Esophagus squamous epithelium (tissue), 5 donors: ENCODE measurements at places on chromosomes 12 and 14.

DNA sequence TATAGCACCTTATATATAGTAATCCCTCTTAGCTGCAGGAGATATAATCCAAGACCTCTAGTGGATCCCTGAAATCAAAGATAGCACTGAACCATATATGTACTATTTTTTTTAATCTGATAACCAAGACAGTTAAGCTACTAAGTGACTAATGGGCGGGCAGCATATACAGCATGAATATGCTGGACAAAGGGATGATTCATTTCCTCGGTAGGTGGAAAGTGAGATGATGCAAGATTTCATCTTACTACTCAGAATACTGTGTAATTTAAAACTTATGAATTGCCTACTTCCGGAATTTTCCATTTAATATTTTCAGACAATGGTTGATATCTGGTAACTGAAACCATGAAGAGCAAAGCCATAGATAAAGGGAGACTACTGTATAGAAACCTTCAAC lies 36.2 kb downstream of the PRMT8 start:
- no peak for DNase-seq

- no peak for DNase-seq
Measured at GRCh38 chr12:75705749-75706711, 194.6 kb upstream of the KRR1 start.

GRCh38 chr12:45626965-45627364 lies 102.5 kb upstream of the ARID2 start:
- no peak for DNase-seq

DNA sequence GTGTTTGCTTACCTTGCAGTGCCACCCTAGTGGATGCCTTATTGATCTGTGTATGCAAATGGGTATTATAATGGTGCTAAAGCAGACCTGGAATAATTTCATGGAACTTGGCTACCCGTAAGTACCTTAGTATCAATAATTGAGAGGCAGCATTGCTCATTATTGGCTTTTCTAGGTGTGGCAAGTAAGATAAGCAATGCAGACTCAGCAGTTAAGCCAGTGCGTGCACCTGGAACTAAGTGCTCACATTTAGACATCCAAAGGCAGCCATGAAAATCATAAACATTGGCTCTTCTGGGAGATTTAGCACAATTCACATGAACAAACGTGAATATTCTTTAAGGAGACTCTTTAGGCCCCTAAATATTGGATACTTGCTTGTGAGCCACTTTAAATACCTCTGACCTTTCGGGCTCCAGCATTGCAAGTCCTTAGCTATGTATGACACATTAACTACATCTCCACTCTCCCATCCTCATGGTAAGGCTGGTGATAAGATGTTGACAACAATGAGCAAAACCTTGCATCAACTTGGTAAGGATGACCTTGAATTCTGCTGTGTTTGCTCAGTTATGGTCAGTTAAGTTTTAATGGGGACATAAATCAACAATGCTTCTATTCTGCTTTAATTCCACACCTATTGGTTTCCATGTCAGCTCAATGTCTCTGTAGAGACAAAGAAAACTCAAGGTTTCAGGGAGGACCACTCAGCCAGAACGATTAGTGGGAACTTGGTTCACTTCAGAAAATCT lies 112.0 kb downstream of the SLC5A8 start:
- no peak for DNase-seq

DNA sequence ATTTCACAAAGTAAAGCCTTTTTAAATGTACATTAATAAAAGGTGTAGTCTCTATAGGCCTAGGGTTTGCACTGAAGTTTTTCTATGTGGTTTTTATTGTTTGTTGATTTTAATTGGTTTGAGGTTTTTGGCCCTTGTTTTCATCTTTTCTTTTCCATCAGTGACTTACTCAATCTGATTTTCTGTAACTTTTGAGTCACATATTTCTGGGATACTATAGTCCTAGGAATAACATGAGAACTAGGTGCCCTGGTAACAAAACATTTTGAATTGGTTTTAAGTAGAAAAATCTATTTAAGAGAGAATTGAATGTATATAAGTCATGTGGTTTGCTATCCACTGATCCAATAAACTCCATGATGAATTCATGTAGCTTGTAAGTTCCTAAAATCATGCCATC lies 311.9 kb downstream of the CEP128 start:
- no peak for DNase-seq

- DNase-seq = no peak
Measured at GRCh38 chr14:105486974-105487448, 325 bp downstream of the CRIP1 start.

DNA sequence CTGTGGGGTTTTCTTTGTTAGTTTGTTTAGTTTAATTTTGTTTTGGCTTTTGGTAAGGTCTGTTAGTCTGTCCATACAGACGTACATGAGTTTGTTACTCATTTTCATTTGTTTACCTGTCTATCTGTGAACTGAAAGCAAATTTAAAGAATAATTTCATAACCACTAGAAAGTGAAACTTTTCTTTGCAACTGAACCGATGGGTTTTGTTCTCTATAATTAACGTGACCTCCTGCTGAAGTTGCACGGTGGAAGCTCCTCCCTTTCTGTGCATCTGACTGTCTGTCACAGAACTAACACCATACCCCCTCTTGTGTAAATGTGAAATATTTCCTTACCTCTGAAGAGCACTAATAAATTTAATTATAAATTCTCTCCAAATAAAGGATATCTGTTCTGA lies 595.5 kb downstream of the GALC start:
- DNase-seq = no peak

DNA sequence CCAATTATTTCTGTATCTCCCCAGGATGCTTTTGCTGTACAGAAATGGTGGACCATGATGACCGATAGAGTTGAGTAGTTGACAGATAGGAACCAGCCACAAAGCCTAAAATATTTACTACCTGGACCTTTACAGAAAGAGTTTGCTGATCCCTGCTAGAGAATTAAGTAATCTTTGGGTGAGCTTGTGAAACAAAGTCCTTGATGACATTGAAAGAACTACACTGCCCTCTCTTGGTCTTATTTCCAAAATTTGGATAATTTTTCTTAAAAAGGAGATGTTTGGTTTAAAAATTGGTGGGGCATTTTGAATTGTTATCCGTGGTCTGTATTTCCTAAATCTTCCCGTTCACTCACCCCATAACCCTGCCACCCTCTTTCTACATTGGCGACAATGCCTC lies 13.7 kb upstream of the TCTN1 start:
- DNase-seq = no peak

DNA sequence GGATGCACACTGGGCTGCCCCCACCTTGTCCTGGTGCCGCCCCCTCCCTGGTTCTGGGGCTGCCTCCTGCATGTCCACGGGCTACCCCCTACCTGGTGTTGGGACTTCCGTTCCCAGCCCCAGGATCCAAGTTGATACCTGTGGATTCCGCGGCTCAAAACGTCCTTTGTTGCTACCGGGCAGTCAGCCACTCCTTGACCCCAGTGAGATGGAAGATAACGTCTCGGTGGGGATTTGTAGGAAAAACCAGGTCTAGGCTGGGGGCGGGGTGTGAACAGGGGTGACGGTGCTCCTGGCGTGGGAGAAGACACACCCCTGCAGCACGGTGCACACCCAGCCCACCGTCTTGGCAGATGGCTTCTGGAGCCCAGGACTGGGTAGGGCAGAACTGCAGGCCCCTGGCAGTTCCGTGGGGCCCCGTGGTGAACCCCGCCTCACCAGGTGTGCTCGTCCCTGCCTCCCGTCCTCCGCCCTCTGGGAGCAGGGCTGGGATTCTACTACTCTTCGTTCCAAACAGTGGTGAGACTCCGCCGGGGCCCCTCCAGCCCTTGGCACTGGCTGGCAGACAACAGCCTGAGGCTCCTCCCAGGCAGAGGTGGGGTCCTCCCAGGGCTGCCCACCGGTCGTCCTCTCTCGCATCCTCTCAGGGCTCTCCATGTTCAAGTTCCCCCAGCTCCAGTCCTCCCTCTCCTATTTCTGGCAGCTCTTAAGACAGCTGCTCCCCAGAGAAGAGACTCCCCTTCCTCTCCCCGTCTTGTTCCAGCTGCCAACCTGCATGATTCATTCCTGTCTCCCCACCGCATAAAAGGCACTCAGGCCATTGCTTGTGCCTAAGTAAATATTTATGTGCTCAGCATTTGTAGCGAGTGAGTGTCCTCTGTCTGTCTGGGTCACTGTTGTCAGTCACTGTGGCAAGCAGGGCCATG lies 75.5 kb downstream of the FBXL14 start:
- DNase-seq = no peak

- no peak for DNase-seq
Measured at GRCh38 chr12:123127182-123127495, 23.8 kb downstream of the PITPNM2 start.

DNA sequence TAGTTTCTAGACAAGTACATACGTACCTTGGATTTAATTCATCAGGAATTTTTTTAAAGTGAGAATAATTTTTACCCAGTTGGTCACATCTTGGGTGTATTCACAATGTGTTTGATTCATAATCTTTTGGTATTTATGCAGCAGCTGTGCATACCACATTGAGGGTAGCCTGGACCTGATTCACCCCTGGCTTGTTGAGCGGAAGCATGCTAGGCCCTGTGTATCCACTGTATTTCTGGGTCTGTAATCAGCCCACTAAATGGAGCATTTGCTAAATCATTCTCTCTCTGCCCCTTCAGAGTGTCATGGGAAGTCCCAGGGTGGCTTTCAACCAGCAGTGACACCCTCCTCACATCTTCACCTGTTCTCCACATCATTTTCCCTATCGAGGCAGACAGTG lies 203.8 kb upstream of the RGS6 start:
- DNase-seq = no peak

DNA sequence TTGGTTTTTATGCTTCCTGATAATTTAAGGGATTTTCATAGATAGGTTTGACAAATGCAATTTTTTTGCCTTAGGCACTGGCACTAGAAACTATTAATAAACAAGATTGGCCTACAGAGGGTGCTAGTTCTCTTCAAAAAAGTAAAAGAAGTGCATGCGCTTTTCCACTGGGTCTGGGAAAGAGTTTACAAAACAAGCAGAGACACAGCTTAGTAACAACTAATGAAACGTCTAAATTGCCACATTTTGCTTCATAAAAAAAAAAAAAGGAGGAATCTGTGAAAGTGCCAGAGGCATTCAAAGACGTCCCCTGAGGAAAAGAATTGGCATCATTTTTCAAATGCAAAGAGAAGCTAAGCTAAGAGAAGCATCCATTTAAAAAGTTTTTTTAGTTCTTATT lies 58.3 kb upstream of the EEA1 start:
- no peak for DNase-seq

DNA sequence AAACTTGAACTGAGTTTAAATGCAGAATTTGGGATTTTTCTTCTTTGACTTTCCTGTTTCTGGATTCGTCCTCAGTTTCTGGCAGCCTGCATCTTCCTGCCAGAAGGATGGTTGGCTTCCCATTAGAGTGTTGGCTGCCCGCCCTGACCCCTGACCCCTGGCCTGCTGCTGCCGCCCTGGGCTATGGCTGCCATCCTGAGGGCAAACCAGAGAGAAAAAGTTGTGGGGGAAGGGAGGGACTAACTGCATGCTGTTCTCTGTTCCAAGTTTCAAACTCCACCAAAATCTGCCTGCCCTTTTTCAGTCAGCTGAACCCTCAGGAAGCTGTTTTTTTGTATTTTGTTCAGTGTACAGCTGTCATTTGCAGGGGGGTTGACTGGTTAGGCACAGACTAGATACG lies 48.4 kb downstream of the FNTB start:
- no peak for DNase-seq

- DNase-seq = no peak
Measured at GRCh38 chr12:46082490-46083200, 92.3 kb upstream of the SCAF11 start.

DNA sequence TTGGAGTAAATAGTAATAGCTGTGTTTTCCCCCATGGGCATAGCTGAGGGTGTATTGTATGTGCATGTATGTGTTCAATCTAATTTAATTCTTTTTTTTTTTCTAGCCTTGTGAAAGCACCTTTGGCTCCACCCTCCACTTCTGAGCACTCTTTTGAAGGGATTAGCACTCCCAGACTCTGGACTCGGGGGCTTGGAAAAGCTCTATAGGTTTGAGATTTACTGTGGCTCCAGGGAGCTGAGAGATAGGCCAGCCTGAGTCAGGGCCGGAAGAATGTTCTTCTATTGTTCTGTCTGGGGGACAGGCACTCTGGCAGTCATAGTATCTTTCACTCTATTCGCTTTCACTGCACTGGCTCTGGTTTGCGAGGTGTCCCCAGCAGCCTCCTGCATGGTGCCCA lies 540.0 kb upstream of the TBX3 start:
- no peak for DNase-seq

DNA sequence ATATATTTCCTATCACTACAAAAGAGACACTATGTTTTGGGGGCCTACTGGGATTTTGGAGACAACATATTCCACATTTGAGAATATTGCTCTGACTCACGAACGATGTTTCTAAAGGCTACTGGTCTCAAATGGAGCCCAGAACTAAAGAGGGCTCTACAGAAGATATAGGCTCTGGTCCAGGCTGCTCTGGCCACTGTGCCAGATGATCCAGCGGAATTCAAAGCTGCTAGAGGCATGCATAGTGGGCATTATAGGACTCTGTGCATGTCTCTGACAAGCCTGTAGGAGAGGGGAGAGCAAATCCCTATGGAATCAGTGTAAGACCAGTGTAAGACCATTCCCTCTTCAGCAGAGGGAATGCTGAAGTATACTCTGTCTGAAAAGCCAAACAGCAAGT lies 4.1 kb downstream of the TAS2R30 start:
- DNase-seq = no peak

GRCh38 chr12:101947316-101947715 lies 69.9 kb downstream of the DRAM1 start:
- DNase-seq = no peak

- no peak for DNase-seq
Measured at GRCh38 chr12:117261247-117261646, 71.0 kb upstream of the FBXO21 start.

- no peak for DNase-seq
Measured at GRCh38 chr14:75459099-75459741, 31.4 kb downstream of the JDP2 start.

- no peak for DNase-seq
Measured at GRCh38 chr14:22979748-22980392, 2.5 kb downstream of the AJUBA start.

GRCh38 chr14:55512421-55512820 lies 67.6 kb upstream of the KTN1 start:
- no peak for DNase-seq

DNA sequence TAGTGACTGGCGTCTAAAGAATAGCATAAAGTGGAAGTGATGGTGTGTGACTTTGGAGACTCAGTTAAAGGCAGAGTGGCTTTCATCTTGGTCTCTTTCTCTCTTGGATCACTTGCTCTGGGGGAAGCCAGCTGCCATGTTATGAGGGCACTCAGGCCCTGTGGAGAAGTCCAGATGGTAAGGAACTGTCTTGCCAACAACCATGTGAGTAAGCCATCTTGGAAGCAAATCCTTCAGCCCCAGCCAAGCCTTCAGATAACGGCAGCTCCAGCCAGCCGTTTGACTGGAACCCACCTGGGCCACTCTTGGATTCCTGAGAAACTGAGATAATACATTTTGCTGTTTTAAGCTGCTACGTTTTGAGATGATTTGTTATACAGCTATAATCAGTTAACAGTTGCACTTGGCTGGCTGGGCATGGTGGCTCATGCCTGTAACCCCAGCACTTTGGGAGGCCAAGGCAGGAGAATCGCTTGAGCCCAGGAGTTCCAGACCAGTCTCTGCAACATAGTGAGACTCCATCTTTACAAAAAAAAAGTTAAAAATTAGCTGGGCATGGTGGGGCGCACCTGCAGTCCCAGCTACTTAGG lies 7.7 kb upstream of the LRRC23 start:
- no peak for DNase-seq
